CD4-positive, alpha-beta T cell treated with Interleukin-2 at 100 ng/mL for 4 hours (primary cell): ENCODE measurements at places on chromosomes 4 and X.

DNA sequence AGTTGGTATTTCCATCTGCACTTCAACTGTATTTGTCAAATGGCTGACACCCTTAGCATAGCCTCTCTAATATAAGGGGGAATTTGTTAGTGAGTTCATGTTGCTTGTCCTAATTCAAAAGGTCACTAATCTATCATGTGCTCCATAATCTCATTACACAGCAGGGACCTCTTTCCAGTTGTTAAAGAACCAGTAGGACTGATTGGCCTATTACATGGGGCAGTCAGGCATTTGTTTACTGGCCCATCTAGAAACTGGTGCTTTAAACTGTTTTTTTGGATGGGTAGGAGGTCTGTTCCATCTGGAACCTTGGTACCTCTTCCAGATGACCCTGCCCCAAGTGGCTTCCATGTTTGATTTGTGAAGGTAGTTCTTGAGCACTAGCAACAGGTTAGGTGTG is 11.4 kb downstream of the ANK2 start:
- no peak for DNase-seq

DNA sequence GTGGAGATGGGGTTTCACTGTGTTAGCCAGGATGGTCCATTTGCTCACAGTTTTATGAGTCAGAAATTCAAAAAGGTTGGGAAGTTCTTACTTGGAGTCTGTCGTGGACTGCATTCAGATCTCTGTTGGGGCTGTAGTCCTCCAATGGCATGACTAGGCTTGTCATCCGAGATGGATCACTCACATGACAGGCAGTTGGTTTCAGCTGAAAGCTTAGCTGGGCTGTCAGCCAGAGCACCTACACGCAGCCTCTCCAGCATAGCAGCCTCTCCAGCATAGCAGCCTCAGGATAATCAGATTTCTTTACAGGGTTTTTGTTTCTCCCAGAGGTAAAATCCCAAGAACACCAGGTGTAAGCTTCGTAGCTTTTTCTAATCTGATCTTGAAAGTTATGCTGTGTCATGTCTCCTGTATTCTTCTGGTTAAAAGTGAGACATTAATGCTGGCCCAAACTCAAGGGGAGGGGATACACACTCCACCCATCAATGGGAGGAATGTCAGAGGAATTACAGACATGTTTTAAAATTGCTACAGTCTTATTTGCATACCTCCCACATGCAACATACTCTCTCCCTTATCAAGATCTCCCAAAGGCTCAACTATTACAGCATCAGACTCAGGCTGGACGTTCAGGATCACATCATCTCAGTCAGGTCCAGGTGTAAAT is 31.6 kb upstream of the SOD3 start:
- DNase-seq: no peak

DNA sequence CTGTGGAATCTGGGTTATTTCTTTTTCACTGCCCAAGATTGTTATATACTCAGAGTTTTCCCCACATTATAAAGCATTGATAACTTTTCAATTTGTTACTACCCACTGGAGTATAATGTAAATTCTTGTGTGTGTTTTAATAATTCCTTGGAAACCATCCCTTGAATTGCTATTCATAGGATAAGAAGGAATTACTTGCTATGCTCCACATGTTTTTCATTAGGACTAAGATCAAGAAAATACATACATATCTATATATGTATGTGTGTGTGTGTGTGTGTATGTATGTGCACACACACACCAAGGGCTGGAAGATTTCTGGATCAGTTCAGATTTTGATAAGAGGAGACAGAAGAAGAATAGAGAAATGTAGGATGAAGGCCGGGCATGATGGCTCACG is 206.4 kb upstream of the JADE1 start:
- DNase-seq: no peak

DNA sequence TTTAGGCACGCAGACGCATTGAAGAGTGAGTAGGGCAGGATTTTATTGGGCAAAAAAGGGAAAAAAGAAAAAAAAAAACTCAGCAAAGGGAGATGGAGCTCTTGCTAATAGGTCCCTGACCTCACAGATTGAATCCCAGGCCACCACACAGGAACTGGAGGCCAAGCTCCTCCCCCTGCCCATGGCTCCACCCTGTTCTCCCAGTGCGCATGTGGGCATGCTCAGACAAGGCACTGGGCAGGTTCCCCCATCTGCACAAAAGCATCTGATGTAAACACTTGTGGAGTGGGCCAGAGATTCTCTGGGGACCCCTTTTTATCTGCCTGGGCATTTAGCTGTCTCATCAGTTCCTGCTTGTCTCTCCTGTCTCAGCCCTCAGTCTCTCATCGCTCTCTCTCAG is 9.5 kb downstream of the FRMD7 start:
- no peak for DNase-seq
